SW480 (cell line): ENCODE measurements at places on chromosomes 13 and 19.

DNA sequence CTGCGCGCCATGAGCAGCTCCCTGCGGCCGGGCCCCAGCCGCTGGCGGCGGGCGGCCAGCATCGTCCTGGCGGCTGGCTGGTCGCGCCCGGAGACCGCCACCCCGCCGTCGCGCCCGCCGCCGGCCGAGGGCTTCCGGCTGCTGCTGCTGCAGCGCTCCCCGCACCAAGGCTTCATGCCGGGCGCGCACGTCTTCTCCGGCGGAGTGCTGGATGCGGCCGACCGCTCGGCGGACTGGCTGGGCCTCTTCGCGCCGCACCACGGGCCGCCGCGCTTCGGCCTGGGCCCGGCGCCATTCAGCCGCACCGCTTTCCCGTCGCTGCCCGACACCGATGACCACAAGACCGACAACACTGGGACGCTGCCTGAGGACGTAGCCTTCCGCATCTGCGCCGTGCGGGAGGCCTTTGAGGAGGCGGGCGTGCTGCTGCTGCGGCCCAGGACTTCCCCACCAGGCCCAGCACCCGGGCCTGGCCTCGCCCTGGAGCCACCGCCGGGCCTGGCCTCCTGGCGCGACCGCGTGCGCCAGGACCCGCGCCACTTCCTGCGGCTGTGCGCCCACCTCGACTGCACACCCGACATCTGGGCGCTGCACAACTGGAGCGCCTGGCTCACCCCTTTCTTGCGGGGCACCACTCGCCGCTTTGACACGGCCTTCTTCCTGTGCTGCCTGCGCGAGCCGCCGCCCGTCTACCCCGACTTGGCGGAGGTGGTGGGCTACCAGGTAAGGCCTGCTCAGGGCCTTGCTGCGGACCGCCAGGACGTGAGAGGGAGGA, 518 bp downstream of the NUDT19 start:
- DNase-seq = peak; percentile 73

GRCh38 chr13:29956853-29957252, 106.4 kb upstream of the UBL3 start:
- DNase-seq = no peak

GRCh38 chr19:17235300-17235970, 9.4 kb downstream of the OCEL1 start:
- DNase-seq = peak; percentile 87

GRCh38 chr13:65892859-65893258, 1337.3 kb downstream of the PCDH9 start:
- DNase-seq = no peak

- no peak for DNase-seq
These were observed 515.0 kb downstream of the TBC1D4 start for GRCh38 chr13:74966814-74967424.
